A549 treated with dexamethasone at 1 μM for 4 hours (cell line): ENCODE measurements at places on chromosomes 1 and 21. TPM values are rescaled to one million over a fixed set of nuclear protein-coding genes. Genes with fewer than 3 reads are reported as not detected.

Gene VPS45
- total RNA-seq, result 13.9 to 18.6 TPM (median 16.3 TPM) in 5 replicates

Gene LAX1
- total RNA-seq, result not detected in 5 replicates

Gene FCRL1
- total RNA-seq, result not detected in 5 replicates

Gene KRTAP25-1
- total RNA-seq, result not detected in 5 replicates

Gene TMEM61
- 0.43 to 1.4 TPM (median 0.88 TPM) in 5 replicates for total RNA-seq

Gene C1orf116
- total RNA-seq, result 3.9 to 6.8 TPM (median 5.9 TPM) in 5 replicates

Gene OR10J4
- not detected in 5 replicates for total RNA-seq

Gene ALX3
- not detected in 5 replicates for total RNA-seq

Gene SPRR4
- total RNA-seq, result not detected in 5 replicates
